ENCODE measurements at places on chromosomes 3 and 15. TPM values are rescaled to one million over a fixed set of nuclear protein-coding genes. Genes with fewer than 3 reads are reported as not detected.
A peak's percentile ranks its signal among the peaks of the same experiment; 100 is the strongest.

The SRP14 gene
- 102 TPM for total RNA-seq

DNA sequence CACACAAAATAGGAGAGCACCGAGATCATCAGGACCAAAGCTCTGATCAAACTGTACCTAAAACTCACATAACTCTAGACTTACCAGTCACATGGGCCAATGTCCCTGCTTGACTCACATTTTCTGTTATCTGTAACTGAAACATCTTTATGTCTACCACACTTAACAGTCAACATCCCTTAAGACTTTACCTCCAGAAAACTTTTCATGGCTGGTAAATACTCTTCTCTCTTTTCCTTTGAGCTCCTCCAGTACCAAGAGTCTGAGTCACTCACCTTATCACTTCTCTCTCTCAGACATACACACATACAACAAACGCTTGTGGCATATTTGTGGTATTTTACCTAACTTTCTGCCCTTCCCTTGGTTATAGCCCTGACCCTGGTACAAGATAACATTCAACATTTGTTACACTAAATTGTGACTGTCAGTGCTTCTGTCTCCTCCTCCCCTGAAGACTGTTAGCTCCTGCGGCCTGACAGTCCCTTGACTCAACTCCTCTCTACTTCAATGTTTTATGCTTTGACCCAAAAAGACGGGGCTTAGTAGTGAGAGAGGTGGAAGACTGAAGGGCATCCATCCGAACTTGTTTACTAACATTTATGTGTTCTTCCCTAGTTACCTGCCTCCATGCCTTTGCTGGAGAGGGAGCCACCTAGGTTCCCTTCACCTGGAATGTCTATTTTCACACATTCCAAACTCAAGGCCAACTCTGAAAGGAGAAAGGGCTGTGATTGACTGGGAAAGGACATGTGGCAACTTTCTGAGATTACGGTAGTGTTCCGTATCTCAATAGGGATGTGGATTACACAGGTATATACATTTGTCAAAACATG is 3.7 kb upstream of the EFHB start:
- H3K4me1 ChIP-seq = peaks cover 48% of the 10 kb centered on the region
- peak; percentile 35 for DNase-seq
- peak overlapping the region; percentile 5 for H3K4me3 ChIP-seq
- peaks cover 29% of the 10 kb centered on the region for H3K27me3 ChIP-seq

- no peaks in the 10 kb centered on the region for H3K4me1 ChIP-seq
- no peaks in the 10 kb centered on the region for H3K36me3 ChIP-seq
- peaks cover 9% of the 10 kb centered on the region for H3K27me3 ChIP-seq
- H3K4me3 ChIP-seq = no peak overlapping the region
- no peak overlapping the region for H3K27ac ChIP-seq
Observed at GRCh38 chr3:112623717-112624116, 17.2 kb downstream of the CCDC80 start.

- DNase-seq = no peak
- no peaks in the 10 kb centered on the region for H3K4me1 ChIP-seq
- no peak overlapping the region for H3K27ac ChIP-seq
- no peak overlapping the region for H3K4me3 ChIP-seq
- H3K36me3 ChIP-seq = no peaks in the 10 kb centered on the region
Observed at GRCh38 chr15:93954985-93955571, 276.3 kb upstream of the MCTP2 start.

- no peak overlapping the region for H3K27ac ChIP-seq
- no peaks in the 10 kb centered on the region for H3K36me3 ChIP-seq
- no peak overlapping the region for H3K4me3 ChIP-seq
- no peaks in the 10 kb centered on the region for H3K4me1 ChIP-seq
Observed at GRCh38 chr3:104717828-104718196, 648.9 kb upstream of the ALCAM start.

- no peaks in the 10 kb centered on the region for H3K27me3 ChIP-seq
- no peak overlapping the region for H3K4me3 ChIP-seq
- no peak overlapping the region for H3K27ac ChIP-seq
- DNase-seq = no peak
- no peaks in the 10 kb centered on the region for H3K4me1 ChIP-seq
- no peaks in the 10 kb centered on the region for H3K36me3 ChIP-seq
Observed at GRCh38 chr3:148243609-148244008, 454.1 kb upstream of the AGTR1 start.

DNA sequence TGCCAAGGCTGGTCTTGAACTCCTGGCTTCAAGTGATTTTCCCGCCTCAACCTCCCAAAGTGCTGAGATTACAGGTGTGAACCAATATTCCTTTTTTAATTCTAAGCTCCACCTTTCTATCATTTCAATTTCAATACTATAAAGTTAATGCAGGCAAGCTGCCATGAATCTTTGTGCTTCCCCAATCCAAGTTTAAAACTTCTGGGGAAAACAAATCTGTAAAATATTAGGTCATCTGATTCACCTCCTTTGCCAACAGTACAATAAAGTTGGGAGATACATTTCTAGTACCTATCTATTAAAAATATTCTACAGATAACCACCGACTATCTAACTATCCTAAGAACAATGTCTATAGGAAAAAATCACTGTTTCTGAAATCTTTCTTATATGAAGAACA is 102.1 kb downstream of the ATP8B4 start:
- H3K4me3 ChIP-seq = no peak overlapping the region
- no peak overlapping the region for H3K27ac ChIP-seq
- DNase-seq = no peak
